ENCODE measurements at places on chromosomes 1 and 21. TPM values are rescaled to one million over a fixed set of nuclear protein-coding genes. Genes with fewer than 3 reads are reported as not detected.

FCRL6 gene
- total RNA-seq: not detected

ITLN1 gene
- not detected for total RNA-seq

TFF2 gene
- 0.52 TPM for total RNA-seq

KAZN gene
- 15.6 TPM for total RNA-seq

DNA sequence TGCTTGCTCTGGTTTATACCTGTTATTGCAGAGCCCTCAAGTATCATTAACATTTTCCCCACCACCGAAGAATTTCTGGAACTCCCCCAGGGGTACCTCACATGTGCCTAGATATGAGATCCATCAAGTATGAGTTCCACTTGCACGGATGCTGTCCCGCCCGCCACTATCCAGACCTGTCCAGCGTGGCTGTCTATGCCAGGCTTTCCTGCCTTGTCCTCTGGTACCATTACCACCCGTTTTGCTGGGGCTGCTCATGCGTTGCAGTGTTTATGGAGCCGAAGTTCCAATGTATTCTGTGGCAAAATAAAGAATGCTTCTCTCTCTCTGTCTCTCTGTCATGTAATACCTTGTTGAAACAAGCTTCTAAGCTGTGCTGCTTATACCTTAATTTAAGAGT lies 543.5 kb upstream of the PTBP2 start:
- DNase-seq: no peak
